Lung (tissue), 17 donors: ENCODE measurements at places on chromosomes 7 and 10. TPM values are rescaled to one million over a fixed set of nuclear protein-coding genes. Genes with fewer than 3 reads are reported as not detected.

HACD1 gene
- 31.9 TPM for total RNA-seq

COL26A1 gene
- 0.25 TPM for total RNA-seq

TMEM270 gene
- total RNA-seq: 1.1 TPM

CALCR gene
- 0.12 TPM for total RNA-seq

AASS gene
- 36.9 TPM for total RNA-seq

FAM180A gene
- total RNA-seq: 2.1 TPM

SLC29A4 gene
- 5.7 TPM for total RNA-seq

STK32C gene
- total RNA-seq: 5.1 TPM

STEAP1 gene
- 10.6 TPM for total RNA-seq

FAM24B gene
- total RNA-seq: 7.8 TPM

PTPRN2 gene
- 7.4 TPM for total RNA-seq

TRPV6 gene
- 0.43 TPM for total RNA-seq

MPP7 gene
- 37.2 TPM for total RNA-seq

SRGN gene
- 188 TPM for total RNA-seq

MSMB gene
- total RNA-seq: 0.64 TPM

ZNF282 gene
- 35.8 TPM for total RNA-seq

HOXA5 gene
- 20.9 TPM for total RNA-seq

SEMA3D gene
- 49.0 TPM for total RNA-seq

FGL2 gene
- 21.6 TPM for total RNA-seq

GPNMB gene
- total RNA-seq: 58.5 TPM

FAM13C gene
- total RNA-seq: 59.0 TPM

MKX gene
- 2.0 TPM for total RNA-seq

FXYD4 gene
- 3.9 TPM for total RNA-seq

DNAH11 gene
- 24.7 TPM for total RNA-seq

FFAR4 gene
- 0.06 TPM for total RNA-seq

NPY4R gene
- total RNA-seq: 2.6 TPM

TLX1 gene
- total RNA-seq: not detected

TUBB8 gene
- total RNA-seq: not detected

RASSF4 gene
- 44.3 TPM for total RNA-seq

PNLIPRP2 gene
- not detected for total RNA-seq

TMEM120A gene
- 58.8 TPM for total RNA-seq

ACTL6B gene
- total RNA-seq: not detected

TAS2R41 gene
- total RNA-seq: 0.77 TPM

PNLIP gene
- total RNA-seq: not detected

CYP3A4 gene
- not detected for total RNA-seq

AKR1C4 gene
- not detected for total RNA-seq

PAX2 gene
- not detected for total RNA-seq

DDX21 gene
- 39.3 TPM for total RNA-seq

MET gene
- 66.5 TPM for total RNA-seq

NYAP1 gene
- 1.1 TPM for total RNA-seq

GIMAP6 gene
- 38.9 TPM for total RNA-seq

UTF1 gene
- 0.52 TPM for total RNA-seq

MRPS16 gene
- total RNA-seq: 96.1 TPM

CPA4 gene
- total RNA-seq: 0.55 TPM

FGFBP3 gene
- 0.88 TPM for total RNA-seq

PPIF gene
- total RNA-seq: 22.0 TPM

PCGF6 gene
- 5.8 TPM for total RNA-seq

CHAT gene
- not detected for total RNA-seq

PCDH15 gene
- total RNA-seq: 1.6 TPM

DNAJC1 gene
- total RNA-seq: 36.2 TPM

NUPR2 gene
- 0.88 TPM for total RNA-seq

PNLIPRP1 gene
- total RNA-seq: 1.4 TPM

HELLS gene
- total RNA-seq: 15.1 TPM
